ENCODE measurements at places on chromosomes 4 and X.

GRCh38 chr4:85029453-85029852 is 63.0 kb upstream of the WDFY3 start:
- no peak for DNase-seq

- no peak for DNase-seq
Observed at GRCh38 chr4:124437853-124438495, 274.6 kb downstream of the ANKRD50 start.

GRCh38 chr4:107699466-107700206 is 20.4 kb downstream of the PAPSS1 start:
- DNase-seq, result no peak

GRCh38 chrX:97605271-97605670 is 721.6 kb downstream of the RPA4 start:
- no peak for DNase-seq

GRCh38 chrX:119887721-119888425 is 7.8 kb upstream of the AKAP14 start:
- peak; percentile 14 for DNase-seq

DNA sequence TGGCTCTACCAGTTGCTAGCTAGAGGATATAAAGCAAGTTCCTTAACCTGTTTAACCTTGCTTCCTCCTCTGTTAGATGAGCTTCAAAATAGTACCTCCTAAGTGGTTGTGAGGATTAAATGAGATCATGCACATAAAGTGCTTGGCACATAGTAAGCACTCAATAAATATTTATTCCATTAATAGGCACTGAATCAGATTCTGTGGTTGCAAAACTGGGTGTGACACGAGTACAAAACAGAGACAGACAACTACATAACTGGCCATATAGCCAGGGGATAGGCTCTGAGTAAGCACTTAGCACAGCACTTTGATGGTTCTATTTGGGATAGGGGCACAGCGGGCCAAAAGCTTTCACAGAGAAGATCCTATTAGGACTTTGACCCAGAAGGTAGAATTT is 150.3 kb downstream of the RELL1 start:
- no peak for DNase-seq

GRCh38 chrX:9899640-9900111 is 67.5 kb upstream of the CLDN34 start:
- DNase-seq, result no peak

DNA sequence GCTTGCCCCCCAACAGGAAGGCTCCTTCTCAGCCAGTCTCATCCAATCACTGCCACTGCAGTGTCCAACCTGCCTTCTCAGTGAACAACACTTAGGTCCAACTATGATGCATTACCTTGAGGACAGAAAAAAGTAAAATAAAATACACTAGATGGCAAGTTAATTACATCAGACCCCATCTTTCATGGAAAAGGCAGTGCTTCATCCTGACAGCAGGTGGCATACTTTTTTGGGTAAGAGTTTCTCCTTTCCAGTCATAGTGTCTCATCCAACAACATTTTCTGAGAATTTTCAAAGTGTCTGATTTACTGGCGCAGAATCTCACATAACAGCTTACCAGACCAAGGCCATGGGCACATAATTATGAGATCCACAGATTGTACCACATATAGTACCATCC is 1742.8 kb downstream of the PCDH7 start:
- DNase-seq, result no peak

Data from NCI-H1436 treated with DMSO at 0.1 percent for 48 hours (cell line).